ENCODE measurements at places on chromosomes 5 and 9.

GRCh38 chr5:16480821-16481538, 15.4 kb upstream of the ZNF622 start:
- no peak for DNase-seq

- no peak for DNase-seq
These were observed 38.7 kb downstream of the G3BP1 start for GRCh38 chr5:151810449-151810848.

DNA sequence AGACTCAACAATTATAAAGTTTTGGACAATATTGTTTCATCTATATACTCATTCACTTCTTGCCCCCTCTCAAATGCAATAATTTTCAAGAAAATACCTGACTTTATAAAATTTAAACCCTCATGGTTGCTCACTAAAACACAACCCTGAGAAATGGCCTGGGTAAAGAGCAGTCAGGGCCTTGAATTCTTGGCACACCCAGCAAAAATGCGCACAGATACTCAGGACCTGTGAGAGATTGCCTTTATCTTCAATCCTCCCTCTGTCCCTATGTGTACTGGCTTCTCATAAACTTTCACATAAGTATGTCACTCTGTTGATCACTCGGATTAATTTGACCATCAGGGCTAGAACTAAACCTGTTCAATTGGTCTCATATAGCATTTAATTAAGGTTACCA, 12.8 kb upstream of the ACO1 start:
- no peak for DNase-seq

DNA sequence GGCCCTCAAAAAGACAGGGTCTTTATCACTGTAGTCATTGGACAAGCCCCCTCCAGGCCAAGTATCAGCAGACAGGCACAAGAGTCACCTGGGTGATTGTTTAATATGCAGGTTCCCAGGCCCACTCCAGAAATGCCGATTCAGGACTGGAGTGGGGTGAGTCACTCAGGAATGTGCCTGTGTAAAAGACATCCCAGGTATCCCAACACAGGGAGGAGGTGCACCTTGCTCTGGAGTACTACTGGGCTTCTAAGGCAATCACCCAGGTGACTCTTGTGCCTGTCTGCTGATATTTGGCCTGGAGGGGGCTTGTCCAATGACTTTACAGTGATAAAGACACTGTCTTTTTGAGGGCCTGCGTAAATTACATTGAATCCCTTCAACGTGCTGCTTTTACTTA, 40.6 kb downstream of the ACTL7B start:
- no peak for DNase-seq

DNA sequence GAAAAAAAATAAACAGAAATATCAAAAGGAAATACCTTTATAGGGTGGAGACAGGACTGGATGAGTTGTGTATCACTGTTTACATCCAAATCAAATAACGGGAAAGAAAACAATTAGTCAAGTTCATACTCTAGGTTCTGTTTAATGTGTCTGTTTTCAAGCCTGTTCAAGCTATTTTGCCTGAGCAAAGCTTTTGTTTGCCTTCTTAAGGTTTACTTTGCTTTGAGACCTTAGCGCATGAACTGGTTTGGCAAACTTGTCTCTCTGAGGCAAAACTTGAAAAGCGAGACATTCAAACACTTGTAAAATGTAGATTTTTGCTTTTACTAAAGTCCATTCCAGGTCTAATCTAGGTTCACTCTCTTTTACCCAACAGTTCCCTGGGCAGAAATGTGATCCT, 174.1 kb upstream of the RFX3 start:
- no peak for DNase-seq

DNA sequence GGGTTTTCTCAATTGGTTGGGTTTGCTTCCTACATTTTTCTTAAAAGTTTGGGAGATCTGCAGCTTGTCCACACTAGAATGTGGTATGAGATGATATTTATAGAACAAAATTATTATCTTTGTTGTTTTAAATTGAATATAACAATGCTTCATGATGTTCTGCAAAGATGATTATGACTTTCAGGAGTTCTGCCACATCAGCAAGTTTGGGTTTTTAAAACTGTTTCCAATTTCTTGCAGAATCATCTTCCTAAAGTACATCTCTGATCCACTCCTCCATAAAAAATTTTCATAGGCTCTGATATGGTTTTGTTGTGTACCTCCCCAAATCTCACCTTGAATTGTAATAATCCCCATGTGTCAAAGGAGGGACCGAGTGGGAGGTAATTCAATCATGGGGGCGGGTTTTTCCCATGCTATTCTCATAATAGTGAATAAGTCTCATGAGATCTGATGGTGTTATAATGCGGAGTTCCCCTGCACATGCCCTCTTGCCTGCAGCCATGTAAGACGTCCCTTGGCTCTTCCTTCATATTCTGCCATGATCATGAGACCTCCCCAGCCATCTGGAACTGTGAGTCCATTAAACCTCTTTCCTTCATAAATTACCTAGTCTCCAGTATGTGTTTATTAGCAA, 119.1 kb upstream of the PTGER4 start:
- no peak for DNase-seq

GRCh38 chr5:132829742-132830435, 558 bp downstream of the SHROOM1 start:
- DNase-seq = no peak

GRCh38 chr5:87951661-87952060, 317.0 kb downstream of the TMEM161B start:
- DNase-seq = no peak

DNA sequence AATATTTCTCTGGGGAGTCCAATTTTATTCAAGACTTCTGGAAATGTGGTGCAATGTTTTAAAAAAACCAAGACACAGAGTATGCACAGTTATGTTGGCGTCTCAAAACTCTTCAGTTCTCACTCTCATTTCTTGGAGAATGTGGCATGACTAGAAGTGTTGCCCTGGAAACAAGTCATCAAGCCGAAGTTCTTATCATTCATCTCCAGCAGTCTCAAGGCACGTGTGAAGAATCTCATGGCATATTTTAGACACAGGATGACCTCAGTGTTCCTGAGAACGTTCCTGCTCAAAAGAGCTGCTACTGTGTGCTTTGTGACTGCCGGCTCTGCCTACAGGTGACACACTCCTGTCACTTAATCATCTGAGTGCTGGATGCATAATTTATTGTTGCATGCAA, 147.4 kb upstream of the IRX4 start:
- no peak for DNase-seq

DNA sequence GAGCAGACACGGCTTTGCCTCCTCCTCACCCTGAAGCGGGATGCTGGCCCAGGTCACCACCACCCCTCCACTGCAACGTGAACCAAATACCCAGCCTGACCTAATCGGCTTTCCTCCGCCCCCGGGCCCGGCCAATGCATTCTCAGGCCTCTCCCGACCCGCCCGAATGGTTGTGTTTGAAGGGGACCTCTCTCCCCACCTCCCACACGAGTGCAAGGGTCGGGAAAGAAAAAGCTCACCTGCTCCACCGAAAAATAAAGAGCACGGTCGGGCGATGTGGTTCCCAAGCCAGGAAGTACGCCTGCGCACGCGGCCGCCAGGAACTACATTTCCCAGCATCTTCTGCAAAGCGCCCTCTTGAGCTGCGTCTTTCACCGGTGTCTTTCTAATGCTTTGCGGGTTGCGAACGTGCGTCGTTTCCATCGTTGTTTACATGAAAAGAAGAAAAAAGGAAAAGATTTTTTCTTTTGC, at the start of gene ZNF883:
Gene ZNF883 (minus strand): TSS at position 282 of the 471 bp plus-strand sequence.
- peak; percentile 62 for DNase-seq

- DNase-seq = no peak
These were observed 216.1 kb downstream of the FSTL4 start for GRCh38 chr5:133396187-133396741.

- DNase-seq = peak; percentile 13
These were observed 314.3 kb upstream of the CHD1 start for GRCh38 chr5:99243111-99243510.

GRCh38 chr9:700365-701282, 140.9 kb upstream of the DMRT1 start:
- DNase-seq = no peak

- no peak for DNase-seq
These were observed 163.6 kb downstream of the ZDHHC21 start for GRCh38 chr9:14529629-14530028.

- DNase-seq = no peak
These were observed 12.3 kb upstream of the STING1 start for GRCh38 chr5:139494832-139495231.

GRCh38 chr9:130110596-130111021, 56.9 kb downstream of the GPR107 start:
- no peak for DNase-seq
